Peyer's patch (tissue), 4 donors: ENCODE measurements at places on chromosomes 7 and 10. TPM values are rescaled to one million over a fixed set of nuclear protein-coding genes. Genes with fewer than 3 reads are reported as not detected.

The UCN3 gene
- 2.0 TPM for total RNA-seq

DNA sequence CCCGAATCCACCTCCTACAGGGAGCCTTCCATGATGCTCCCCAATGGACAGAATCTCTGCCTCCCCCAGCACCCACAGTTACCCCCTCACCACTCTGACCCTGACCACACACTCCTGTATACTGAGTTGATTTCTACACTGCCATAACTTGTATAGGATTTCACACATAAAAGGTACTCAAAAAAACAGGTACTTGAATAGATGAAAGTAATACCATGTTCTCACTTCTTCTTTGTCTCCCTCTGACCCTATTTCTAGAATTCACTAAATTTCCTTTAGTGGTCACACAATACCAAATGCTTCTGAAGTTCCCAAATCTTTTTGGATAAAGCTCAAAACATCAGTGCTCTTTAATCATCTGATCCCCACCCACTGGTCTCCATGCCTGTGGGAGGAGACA is 45.4 kb downstream of the HSPA12A start:
- DNase-seq = no peak

GRCh38 chr10:97673736-97674525 is 13.1 kb downstream of the AVPI1 start:
- no peak for DNase-seq

The NCF1 gene
- total RNA-seq = 46.2 TPM

GRCh38 chr7:92647652-92648051 is 57.5 kb upstream of the FAM133B start:
- DNase-seq = no peak

The KNDC1 gene
- total RNA-seq = 0.27 TPM

DNA sequence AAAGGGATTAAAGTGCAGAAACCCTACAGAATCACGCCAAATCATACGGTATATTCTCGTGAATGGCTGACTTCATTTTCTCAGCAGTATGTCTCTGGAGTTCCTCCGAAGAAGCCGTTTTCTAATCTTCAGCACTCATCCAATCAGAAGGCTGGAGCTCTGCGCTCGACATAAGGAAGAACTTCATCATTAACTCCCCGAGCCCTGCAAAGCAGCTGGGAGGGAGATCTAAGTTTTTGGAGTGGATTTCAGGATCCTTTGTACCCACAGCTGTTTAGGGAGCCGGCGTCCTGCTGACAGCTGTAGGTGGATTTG is 40.7 kb upstream of the SDK1 start:
- no peak for DNase-seq

The PRKCQ gene
- 2.4 TPM for total RNA-seq

DNA sequence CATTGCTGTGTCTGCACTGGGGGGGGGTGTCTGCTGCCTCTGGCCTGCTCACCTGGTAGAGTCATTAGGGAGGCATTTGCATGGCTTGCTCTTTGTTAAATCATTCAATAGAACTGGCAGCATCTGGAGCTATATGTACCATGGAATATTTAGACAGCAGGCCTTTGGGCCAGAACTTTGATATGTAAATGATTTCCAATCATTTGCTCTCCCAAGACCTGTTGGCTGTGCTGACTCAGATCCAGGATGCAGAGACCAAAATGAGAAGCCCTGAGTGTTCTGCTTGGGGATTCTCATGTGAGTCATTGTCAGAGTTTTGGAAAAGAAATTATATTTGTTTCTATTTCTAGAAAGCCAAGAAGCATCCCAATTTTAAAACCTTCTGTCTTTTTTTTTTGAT is 257.6 kb upstream of the IGFBP3 start:
- DNase-seq = no peak

- DNase-seq = no peak
Observed at GRCh38 chr7:132113536-132114371, 462.5 kb downstream of the PLXNA4 start.

- DNase-seq = no peak
Observed at GRCh38 chr10:75205908-75206307, 4.7 kb upstream of the VDAC2 start.

GRCh38 chr10:105187243-105187642 is 546.2 kb downstream of the SORCS3 start:
- DNase-seq = no peak

GRCh38 chr7:122518488-122518887 is 180.4 kb downstream of the RNF133 start:
- no peak for DNase-seq

DNA sequence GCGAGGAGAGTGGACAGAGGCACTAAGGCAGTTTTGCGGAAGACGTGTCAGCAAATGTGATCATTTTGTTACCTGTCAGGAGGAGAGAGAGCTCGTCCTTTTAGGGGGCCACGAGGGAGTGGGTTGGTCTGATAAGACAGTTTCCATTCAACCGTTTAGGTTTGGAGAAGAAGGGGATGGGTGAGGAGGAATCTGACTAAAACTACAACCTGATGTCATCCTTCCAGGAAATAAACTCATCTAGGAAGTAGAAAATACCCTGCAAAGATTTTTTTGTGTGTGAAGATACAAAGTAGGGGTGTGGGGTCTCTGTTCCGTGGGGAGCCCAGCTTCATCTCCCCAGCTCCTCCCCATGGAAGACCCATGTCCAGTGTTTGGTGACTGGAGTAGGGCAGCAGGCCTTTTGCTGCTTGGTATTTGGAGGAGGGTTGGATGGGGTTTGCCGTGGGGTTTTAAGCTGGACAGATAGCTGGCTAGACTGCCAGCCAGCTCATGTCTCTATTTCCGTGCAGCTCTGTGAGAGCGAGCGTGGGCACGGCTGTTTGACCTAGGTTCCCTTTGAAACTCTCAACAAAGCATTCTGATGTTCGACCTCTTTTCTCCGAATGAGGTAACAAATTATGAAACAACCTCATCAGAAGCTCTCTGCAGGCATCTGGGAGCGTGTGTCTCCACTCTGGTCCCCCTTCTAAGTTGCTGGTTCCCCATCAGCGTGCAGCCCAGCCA is 136.0 kb upstream of the TCF7L2 start:
- no peak for DNase-seq

The OGDH gene
- total RNA-seq = 88.3 TPM

- DNase-seq = no peak
Observed at GRCh38 chr10:96834120-96834519, 2.0 kb downstream of the LCOR start.

The ICA1 gene
- total RNA-seq = 61.9 TPM

The PTPRZ1 gene
- not detected for total RNA-seq

The TBX20 gene
- total RNA-seq = not detected

The OR2A12 gene
- total RNA-seq = not detected

The NPY4R2 gene
- 3.3 TPM for total RNA-seq

The ZNF727 gene
- total RNA-seq = 14.9 TPM

The CYP3A7 gene
- total RNA-seq = not detected

GRCh38 chr7:156458011-156458410 is 182.6 kb upstream of the RNF32 start:
- DNase-seq = no peak

GRCh38 chr10:10946801-10947200 is 70.9 kb upstream of the CELF2 start:
- no peak for DNase-seq

DNA sequence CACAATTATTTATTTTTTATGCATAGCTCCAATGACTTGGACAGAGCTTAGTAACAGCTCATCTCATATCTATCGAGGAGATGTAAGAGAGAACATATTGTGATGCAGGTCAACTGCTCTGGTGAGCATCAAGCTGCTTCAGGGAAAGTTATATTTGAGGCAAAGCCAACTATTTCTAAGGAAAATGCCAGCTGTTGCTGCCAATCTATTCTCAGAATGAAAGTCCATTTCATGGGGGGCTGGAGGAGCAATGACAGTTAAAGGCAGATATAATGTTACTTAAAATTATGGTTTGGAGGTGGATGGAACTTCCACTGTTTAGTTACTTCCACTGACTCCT is 424.8 kb downstream of the KIF20B start:
- no peak for DNase-seq

DNA sequence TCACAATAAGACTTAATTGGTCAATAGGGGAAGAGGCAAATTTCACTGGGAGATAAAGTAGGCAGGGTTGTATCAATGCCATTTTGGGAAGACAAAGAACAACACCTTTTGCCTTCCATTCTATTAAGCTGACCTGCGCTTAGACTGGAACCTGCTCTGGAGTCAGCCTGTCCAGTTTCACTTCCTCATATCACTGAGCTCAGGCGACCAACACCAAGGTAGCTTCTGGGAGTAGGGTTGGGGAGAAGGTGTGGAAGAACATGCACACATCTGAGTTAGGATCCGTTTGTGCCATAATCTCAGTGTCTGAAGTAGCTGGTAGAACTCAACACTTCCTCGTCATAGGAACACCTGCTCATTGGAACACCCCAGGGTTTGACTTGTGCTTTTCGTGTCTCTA is 527.4 kb upstream of the IGFBP3 start:
- DNase-seq = no peak

GRCh38 chr7:137846549-137846826 is 286 bp downstream of the DGKI start:
- DNase-seq = no peak

The IFIT1B gene
- total RNA-seq = not detected

The PRR15 gene
- total RNA-seq = 242 TPM

GRCh38 chr7:112509402-112509801 is 28.6 kb downstream of the LSMEM1 start:
- no peak for DNase-seq

DNA sequence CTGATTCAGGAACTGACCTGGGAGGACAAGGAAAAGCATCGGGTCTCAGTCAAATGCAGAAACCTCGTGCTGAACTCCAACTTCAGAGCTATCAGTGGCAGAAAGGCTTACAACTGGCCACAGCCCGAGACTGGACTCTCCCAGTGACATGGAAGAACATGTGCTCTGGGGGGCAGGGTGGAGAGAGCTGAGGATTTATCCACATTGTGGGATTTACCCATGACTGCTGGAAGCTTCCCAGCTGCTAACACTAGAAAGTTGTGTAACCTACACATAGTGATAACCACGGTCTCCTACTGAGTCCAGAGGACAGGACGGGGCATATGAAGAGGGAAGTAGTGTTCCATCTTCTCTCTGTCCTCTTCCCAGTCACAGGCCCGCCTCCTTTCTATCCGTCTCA is 103.4 kb downstream of the ITIH5 start:
- peak; percentile 23 for DNase-seq

GRCh38 chr7:81399471-81399870 is 370.4 kb downstream of the HGF start:
- no peak for DNase-seq

The CELF2 gene
- total RNA-seq = 32.8 TPM

GRCh38 chr7:96014617-96015016 is 242.3 kb downstream of the DYNC1I1 start:
- DNase-seq = no peak
